CD8-positive, alpha-beta memory T cell (primary cell): ENCODE measurements at places on chromosomes 1 and 21. TPM values are rescaled to one million over a fixed set of nuclear protein-coding genes. Genes with fewer than 3 reads are reported as not detected.
A peak's percentile ranks its signal among the peaks of the same experiment; 100 is the strongest.

- no peak for DNase-seq
These were observed 22.2 kb upstream of the MAPKAPK2 start for GRCh38 chr1:206662396-206663092.

The CD2 gene
- 440 TPM for polyA plus RNA-seq

The KRTAP21-1 gene
- not detected for polyA plus RNA-seq

The IL24 gene
- 22.5 TPM for polyA plus RNA-seq

The VHLL gene
- not detected for polyA plus RNA-seq

The MTARC2 gene
- polyA plus RNA-seq, result not detected

DNA sequence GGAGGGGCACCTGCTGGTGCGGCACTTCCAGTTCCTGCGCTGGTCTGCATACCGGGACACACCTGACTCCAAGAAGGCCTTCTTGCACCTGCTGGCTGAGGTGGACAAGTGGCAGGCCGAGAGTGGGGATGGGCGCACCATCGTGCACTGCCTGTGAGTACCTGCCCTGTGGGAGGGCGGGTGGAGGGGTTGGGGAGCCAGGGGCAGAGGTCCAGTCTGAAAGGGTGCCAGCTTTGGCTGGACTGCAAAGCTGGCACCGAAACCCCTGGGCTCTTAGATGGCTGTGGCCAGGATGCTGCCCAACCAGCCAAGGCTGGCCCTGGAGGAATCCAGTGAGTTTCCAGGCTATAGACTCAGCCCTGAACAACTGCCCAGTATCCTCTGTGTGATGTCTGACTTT lies 87.3 kb downstream of the PTPRU start:
- DNase-seq, result no peak

- DNase-seq, result no peak
These were observed 8.4 kb downstream of the IFNAR2 start for GRCh38 chr21:33238146-33238545.

GRCh38 chr1:57190898-57191297 lies 225.1 kb upstream of the C8B start:
- DNase-seq, result no peak

The RBM11 gene
- 2.2 TPM for polyA plus RNA-seq

DNA sequence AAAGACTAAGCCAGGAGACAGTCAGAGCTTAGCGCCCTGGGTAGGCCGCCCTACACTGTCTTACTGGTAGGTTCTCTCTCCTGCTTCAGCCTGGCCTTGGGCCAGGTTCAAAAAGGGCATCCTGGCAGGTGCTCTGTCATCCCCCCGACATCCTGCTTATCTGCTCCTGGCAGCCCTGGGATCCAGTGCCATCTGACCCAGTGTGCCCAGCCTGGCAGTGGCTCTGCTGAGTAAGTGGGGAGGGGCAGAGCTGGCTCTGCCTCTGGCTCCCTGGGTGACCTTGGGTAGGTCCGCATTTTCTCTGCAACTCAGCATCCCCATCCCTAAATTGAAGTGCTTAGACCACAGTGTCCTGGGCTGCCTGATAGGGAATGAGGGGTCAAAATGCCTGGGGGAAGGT lies 549.9 kb downstream of the PTPRU start:
- DNase-seq, result no peak

The AVPR1B gene
- polyA plus RNA-seq, result not detected

DNA sequence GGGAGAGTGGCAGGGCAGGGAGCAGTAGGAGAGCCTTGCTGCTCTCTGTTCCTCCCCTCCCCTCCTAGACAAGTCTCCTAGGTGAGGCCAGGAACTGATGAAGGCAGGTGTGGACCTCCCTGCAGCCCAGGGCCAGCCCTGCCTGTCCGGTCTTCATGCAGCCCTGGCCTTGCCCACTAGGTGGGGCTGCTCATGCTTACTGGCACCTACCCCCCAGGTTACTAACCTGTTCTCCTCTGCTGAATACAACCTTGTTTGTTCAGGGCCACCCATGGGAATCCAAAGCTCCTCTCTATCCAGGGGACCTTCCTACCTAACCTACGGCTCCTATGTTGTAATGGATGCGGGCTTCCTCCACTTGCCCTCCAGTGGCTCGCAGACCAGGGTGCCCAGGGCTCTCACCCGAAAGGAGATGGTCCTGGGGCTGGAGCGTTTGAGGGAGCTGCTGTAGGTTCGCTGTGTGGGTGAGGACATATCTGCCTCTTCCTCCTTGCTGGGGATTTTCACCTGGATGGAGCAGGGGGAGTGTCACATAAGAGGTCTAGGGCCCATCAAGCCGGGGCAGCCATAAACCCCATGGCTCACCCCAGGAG lies 7.9 kb upstream of the TNNT2 start:
- no peak for DNase-seq

DNA sequence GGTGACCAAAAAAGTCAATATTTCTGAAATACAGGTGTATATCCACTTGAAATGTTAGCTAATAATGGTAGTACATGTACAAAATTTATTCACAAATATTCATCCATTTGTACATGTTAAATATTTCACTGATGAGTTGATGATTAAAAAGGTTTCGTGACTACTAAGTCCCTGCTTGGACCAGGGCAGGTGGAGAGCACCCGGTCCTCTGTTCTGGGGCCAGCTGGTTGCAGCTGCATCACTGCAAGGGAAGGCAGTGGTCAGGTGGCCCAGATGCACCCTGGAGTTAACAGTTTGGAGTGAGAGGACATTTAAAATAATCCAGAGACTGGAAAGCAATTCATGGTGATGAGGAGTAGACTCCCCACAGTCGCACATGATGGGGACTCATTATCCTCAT lies 141.2 kb downstream of the ZBTB18 start:
- DNase-seq, result no peak

The LIN9 gene
- 3.5 TPM for polyA plus RNA-seq

- DNase-seq, result no peak
These were observed 34.9 kb downstream of the CDC14A start for GRCh38 chr1:100387209-100387608.

The SLC37A1 gene
- 6.5 TPM for polyA plus RNA-seq

DNA sequence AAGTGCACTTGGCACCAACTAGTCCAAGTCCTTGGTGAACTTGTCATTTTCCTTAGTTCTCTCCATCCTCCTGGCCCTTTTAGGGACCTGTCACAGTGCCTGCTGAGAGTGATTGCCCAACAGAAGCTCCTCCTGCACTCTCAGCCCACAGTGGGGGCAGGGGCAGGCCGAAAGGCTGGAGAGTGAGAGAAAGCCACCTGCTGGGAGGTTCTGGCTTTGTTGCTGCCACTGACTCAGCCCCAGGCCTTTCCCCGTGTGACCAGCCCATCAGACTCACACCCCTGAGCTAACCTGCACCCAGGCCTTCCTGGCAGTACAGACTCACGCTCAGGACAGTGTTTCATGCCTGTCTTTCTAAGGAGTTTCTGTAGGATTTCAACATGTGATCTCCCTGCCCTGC lies 17.1 kb upstream of the PROK1 start:
- no peak for DNase-seq

GRCh38 chr1:66752671-66753371 lies 562 bp downstream of the DYNLT5 start:
- DNase-seq, result no peak

- peak; percentile 35 for DNase-seq
These were observed 2.7 kb downstream of the FAM110D start for GRCh38 chr1:26161415-26162219.

GRCh38 chr21:43603233-43603626 lies 56.1 kb downstream of the HSF2BP start:
- no peak for DNase-seq

The CRABP2 gene
- polyA plus RNA-seq, result not detected

GRCh38 chr1:172697534-172698002 lies 38.7 kb downstream of the FASLG start:
- no peak for DNase-seq

GRCh38 chr1:97082160-97082848 lies 360.7 kb downstream of the PTBP2 start:
- no peak for DNase-seq

DNA sequence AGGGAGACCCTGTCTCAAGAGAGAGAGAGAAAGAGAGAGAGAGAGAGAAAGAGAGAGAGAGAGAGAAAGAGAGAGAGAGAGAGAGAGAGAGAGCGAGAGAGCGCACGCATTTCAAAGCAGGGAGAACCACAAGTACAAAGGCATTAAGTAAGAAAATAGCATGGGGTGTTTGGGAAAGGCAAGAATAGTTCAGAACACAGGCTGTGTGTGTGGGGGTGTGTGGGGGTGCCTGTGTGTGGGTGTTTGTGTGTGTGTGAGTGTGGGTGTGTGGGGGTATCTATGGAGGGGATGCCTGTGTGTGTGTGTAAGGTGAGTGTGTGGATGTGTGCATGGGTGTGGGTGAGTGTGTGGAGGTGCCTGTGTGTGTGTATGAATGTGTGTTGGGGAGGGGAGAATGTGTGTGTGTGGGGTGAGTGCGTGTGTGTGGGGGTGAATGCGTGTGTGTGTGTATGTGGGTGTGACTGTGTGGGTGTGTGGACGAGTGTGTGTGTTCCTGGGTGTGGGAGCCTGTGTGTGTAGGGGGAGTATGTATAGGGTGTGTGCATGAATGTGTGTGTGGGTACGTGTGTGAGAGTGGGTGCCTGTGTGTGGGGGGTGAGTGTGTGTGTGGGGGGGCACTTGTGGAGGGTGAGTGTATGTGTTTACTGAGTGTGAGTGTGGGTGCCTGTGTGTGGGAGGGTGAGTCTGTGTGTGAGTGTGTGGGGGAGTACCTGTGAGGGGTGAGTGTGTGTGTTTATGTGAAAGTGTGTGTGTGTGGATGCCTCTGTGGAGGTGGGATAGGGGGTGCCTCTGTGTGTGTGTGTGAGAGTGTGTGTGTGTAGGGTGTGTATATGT lies 19.1 kb upstream of the HDAC1 start:
- no peak for DNase-seq

GRCh38 chr1:172497230-172497629 lies 35.7 kb upstream of the SUCO start:
- DNase-seq, result no peak

DNA sequence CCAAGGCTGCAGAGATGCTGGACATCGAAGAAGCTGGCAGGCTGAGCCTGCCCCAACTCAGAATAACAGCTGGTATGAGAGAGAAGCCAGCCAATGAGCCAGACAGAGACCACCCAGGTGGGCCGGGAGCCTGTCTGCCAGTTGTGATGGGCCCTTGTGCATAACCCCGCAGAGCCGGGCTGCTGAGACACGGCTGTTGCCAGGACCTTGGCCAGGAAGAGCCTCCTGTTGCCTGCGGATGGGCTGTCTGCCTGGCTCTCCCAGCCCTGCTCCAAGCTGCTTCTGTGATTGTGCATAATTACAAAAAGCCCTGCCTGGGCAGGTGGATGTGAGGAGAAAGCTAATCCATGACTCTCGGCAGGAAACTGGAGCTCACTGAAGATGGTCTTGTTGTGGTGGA lies 126.5 kb downstream of the CAPN8 start:
- no peak for DNase-seq

The IFI44L gene
- polyA plus RNA-seq, result 12.7 TPM

The SIK1 gene
- polyA plus RNA-seq, result 0.62 TPM

- DNase-seq, result no peak
These were observed 130.7 kb upstream of the ZNF648 start for GRCh38 chr1:182192215-182192614.

GRCh38 chr21:35748678-35749314 lies 311.5 kb downstream of the SETD4 start:
- no peak for DNase-seq

GRCh38 chr1:35633547-35633946 lies 7.8 kb downstream of the PSMB2 start:
- DNase-seq, result no peak

GRCh38 chr1:60988891-60989290 lies 93.5 kb upstream of the NFIA start:
- DNase-seq, result no peak

The ZYG11A gene
- not detected for polyA plus RNA-seq

The MAP1LC3C gene
- not detected for polyA plus RNA-seq

- DNase-seq, result no peak
These were observed 6.9 kb downstream of the C1orf162 start for GRCh38 chr1:111480674-111481073.

DNA sequence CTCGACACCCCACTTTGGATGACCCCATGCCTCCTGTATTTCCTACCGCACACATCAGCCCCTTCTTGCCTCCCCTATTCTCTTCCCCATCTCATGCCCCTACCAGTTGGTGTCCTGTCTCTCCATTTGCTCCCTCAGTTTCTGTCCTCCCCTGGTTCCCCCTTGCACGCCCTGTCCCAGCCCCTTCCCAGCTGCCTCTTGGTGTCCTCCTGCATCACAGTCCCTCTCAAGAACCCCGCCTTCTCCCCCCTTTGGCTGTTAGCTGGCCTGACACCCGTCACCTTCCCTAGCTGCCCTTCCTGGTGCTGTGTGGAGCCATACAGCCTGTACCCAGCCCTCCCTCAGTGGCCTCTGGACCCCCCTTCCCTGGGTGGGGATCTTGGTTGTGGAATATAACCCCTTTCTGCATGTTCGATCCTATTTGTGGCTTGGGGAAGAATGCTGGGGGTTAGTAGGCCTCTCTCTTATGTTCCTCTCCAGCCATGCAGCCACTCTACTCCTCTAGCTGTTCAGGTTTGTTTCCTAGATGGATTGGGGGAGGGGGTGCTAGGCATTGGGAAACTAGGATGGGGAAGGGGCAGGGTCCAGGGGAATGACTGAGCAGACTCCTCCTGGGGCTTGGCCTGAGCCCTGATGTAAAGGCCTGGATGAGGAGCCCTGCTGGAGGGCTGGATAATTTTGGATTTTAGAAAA lies 41.4 kb upstream of the NFASC start:
- DNase-seq, result no peak

The OR2L13 gene
- not detected for polyA plus RNA-seq

- no peak for DNase-seq
These were observed 93.7 kb downstream of the TTC3 start for GRCh38 chr21:37166733-37167132.

DNA sequence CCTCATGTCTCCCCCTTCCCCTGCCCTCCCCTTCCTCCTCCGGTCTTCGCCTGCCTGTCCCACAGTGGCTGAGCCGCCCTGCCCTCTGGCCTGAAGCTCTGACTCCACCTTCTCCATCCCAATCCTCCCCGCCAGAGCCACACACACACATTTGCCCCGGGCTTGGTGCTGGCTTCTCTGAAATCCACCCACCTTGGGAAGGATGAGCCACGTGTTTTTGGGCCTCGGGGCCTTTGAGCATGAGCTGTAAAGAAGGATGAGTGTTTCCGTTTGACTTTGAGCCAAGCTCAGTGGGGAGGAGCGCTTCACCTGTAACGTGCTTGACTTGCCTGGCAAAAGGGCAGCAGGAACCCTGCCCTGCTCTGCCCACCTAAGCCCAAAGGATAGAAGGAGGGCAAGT lies 295.1 kb downstream of the SIPA1L2 start:
- no peak for DNase-seq

- DNase-seq, result no peak
These were observed 89.7 kb downstream of the ATP1B1 start for GRCh38 chr1:169196161-169196560.

- DNase-seq, result no peak
These were observed 6.1 kb upstream of the C4BPA start for GRCh38 chr1:207097871-207098324.

DNA sequence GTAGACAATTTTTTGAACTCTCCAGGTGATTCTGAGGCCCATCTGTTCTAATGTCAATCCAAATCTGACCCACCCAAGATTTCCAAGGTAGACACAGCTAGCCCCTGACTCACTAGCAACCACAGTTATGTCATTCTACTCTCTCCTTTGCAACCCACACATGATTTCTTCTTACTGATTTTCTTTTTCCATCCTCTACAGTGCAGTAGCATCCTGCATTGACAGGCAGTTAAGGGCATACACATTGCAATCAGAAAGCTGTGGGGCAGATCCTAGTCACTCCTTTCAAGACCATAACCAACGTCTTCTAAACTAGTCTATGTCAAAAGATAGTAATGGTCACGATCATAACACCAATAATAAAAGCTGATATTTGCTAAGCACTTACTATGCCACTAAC lies 54.2 kb downstream of the JAK1 start:
- no peak for DNase-seq

- no peak for DNase-seq
These were observed 10.4 kb downstream of the KRTAP10-1 start for GRCh38 chr21:44529503-44530125.

GRCh38 chr1:42259059-42259738 lies 75.8 kb downstream of the FOXJ3 start:
- no peak for DNase-seq
